ENCODE measurements at places on chromosomes 11 and 22.

DNA sequence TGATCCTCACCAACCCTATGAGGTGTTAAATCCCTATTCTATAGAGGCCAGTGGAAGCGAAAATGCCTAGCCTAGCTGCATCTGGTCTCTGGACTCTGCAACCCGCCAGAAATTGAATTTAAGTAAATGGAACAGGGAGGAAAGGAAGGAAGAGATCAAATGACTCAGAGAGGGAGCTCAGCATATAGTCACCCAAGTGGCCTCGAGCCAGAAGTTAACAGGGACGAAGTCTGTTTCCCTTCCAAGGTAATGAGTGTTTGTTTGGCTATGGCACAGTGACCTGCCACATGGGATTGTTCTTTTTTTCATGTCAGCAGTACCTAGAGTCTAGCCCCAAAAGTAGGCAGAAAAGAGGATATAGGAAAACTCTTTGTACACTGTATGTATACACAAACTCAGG lies 66.3 kb downstream of the PAK1 start:
- DNase-seq, result no peak

- DNase-seq, result no peak
Observed at GRCh38 chr11:16133867-16134266, 222.5 kb downstream of the SOX6 start.

GRCh38 chr11:61002598-61002997 lies 31.1 kb downstream of the CD6 start:
- no peak for DNase-seq

GRCh38 chr11:10752061-10752460 lies 1.0 kb downstream of the CTR9 start:
- no peak for DNase-seq

DNA sequence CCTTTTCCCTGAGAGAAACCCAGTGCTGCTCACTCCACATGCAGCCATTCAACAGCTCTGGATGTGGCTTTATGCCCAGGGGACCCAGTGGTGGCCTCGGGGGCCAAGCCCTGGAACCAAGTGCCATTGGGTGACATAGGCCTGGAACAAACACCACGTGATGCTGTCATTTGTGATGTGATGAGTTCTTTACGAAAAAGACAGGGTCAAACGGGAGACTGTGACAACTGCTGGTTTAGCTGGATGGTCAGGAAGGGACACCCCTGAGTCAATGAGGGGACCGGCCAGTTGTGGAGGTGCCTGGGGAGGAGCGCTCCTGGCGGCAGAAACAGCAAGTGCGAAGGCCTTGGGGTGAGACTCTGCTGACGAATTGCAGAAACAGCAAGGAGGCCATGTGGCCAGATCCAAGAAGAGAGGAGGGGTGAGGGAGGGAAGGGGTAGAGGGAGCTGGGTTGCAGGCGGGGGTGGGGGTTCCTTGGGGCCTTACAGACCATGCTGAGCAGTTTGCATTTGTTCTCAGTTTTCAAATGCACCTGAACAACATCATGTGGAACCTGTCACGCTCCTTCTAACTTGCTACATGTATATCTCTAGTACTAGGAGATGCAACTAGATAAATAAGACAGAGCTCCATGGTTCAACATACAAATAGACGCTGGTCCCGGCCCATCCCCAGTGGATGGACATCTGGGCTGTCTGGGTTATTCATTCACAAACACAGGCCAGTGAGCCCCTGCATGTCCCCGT lies 56.1 kb downstream of the IGLL5 start:
- no peak for DNase-seq

GRCh38 chr11:57700425-57700824 lies 11.6 kb downstream of the MED19 start:
- DNase-seq, result no peak

- DNase-seq, result no peak
Observed at GRCh38 chr22:49396817-49397216, 430.9 kb downstream of the BRD1 start.

- no peak for DNase-seq
Observed at GRCh38 chr11:75625991-75626888, 42.6 kb downstream of the MAP6 start.

DNA sequence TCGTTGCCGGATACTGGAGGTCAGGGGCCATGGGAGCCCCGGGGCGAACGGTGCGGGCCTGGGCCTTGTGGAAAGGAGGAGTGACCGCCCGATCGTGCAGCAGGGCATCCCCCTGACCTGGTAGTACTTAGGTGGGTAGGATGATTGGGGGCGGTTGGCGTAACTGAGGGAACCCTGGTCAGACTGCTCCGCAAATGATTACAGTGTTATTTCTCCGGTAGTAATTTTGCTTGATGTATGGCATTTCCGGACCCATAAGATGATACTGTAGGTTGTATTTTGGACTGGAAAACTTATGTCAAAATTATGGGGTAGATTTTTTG lies 762 bp downstream of the MTMR3 start:
- no peak for DNase-seq

DNA sequence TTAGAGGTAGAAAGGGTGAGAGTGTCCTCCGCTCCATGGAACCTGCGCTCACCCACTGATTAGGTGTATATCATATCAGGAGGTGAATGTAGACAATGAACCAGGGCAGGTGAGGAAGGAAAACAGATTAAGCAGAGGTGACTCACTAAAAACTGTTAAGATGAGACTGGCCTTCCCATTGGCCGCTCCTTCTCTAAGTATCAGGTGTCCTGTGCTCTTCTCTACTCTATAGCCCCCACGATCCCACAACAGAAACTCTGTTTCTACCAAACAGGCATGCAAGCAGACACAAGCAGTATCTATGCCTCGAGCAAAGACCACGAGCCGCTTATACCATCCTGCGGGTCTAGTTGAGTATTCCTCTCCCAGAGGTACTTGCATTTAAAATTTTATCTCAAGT lies 103.1 kb downstream of the SNX19 start:
- DNase-seq, result no peak

- DNase-seq, result no peak
Observed at GRCh38 chr11:46243796-46244109, 33.7 kb upstream of the CREB3L1 start.

DNA sequence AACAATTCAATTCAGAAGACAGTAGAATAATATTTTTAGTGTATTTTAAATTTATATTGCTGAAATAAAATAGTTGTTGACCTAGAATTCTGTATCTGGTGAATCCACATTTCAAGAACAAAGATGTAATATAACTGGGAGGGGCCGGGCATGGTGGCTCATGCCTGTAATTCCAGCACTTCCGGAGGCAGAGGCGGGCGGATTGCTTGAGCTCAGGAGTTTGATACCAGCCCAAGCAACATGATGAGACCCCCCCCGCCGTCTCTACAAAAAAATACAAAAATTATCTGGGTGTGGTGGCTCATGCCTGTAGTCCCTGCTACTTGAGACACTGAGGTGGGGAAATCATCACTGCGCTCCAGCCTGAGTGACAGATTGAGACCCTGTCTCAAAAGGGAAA lies 72.6 kb downstream of the CD82 start:
- DNase-seq, result no peak

- DNase-seq, result no peak
Observed at GRCh38 chr22:35133702-35134380, 67.9 kb downstream of the ISX start.

GRCh38 chr22:19815093-19815822 lies 39.4 kb downstream of the GNB1L start:
- no peak for DNase-seq

DNA sequence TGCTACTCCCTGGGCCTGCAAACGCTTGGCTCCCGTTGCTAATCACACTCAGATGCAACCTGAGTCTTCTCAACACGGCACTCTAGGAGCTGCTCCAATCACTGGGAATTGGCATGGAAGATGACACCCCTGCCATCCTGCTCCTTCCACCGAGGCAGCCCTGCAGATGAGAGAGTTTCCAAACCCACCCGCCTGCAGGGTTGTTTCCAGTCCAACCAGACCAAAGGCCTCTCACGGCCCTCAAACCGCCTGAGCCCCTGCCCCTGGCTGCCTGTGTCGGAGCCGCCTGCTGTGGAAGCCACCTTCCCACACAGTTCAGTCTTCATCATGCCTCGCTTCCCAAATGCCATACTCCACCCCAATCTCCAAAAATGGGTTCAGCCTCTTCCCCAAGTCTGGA lies 36.8 kb upstream of the TP53I11 start:
- no peak for DNase-seq

- DNase-seq, result no peak
Observed at GRCh38 chr11:57015679-57016078, 27.0 kb downstream of the OR5AK2 start.

DNA sequence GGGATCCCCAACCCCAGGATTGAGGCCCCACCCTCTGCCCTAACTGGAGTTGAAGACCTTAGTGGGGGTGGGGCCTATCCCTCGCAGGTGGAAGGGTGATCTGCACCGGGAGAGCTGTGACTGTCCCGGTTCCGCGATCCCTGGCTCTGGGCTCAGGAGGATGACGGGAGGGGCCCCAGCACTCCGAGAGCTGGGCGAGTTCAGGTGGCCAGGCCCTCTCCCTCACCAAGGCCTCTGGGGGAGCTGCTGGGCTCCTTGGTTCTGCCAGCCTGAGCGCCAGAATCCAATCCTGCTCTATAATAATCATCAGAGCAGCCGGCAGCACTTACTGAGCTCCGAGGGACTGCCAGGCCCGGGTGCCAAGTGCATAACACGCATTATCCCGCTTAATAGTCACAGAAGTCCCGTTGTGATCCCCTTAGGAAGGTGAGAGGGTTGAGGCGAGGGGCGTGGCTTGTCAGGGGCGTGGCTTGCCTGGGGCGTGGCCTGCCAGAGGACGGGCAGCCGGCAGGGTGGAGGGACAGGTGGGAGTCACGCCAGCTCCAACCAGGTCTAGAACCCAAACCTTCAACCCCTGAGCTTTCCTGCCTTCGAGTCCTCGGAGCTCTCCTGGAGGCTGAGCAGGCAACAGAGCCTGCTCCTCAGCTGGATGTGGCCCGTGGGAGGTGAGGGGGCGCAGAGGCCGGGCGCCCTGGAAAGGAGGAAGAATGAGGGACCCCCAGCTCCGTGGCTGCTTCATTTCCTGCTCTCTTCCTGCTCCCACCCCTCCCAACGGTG lies 7.3 kb upstream of the SYT7 start:
- peak; percentile 34 for DNase-seq

DNA sequence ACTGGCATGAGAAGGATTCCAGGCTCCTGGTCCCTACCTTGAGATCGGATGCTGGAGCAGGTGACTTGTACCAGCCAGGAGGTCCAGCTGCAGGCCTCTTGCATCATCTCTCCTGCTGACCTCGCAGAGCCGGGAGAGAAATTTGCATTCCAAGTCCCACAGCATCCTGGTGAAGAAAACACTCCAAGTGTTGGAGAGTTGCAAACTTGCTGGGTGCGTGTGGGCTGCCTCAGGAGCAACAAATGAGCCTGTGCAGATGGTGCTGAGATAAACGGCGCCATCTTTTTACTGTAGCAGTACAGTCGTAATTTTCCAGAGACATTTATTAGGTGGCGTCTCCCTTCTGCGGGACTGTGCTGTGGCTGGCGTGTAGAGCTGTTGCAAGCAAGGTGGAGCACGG lies 32.1 kb upstream of the ZBTB16 start:
- DNase-seq, result no peak

GRCh38 chr11:115500547-115501501 lies 3.4 kb downstream of the CADM1 start:
- no peak for DNase-seq

DNA sequence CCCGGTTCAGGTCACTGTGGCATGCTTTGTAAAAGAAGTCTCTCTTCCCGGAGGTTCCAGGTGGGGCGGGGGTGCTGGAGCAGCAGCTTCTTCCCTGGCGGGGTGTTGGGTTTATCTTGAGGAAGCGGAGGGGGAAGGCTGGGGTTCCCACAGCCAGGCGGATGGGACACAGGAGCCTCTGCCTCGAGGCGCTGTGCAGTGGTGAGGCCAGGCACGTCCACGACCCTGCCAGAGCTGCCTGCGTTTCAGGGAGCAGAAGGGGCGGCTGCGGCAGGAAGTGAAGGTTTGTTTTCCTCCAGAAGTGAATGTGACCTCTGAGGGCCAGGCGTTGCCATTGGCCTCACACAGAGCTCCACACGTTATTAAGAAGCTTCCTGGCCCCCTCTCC lies 20.1 kb upstream of the ADORA2A start:
- no peak for DNase-seq

GRCh38 chr11:72705442-72706365 lies 31.5 kb upstream of the PDE2A start:
- no peak for DNase-seq

DNA sequence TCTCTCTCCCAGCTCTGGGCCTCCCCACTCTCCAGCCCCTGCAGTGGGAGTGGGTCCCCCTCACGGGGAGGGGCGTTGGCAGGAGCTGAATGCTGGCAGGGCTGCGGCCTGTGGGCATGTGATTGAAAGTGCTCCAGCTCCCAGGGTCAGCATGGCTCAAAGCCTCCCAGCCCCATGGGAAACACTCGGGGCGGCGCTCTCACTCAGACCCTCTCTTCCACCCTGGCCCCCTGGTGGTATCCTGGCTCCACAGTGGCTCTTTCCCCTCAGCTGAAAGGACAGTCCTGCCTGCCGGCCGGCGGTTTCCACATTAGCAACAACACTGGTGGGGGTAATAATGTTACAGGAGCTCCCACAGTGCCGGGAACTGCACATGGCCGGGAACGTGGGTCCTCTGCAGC lies 35.5 kb downstream of the POLR3H start:
- DNase-seq, result no peak

DNA sequence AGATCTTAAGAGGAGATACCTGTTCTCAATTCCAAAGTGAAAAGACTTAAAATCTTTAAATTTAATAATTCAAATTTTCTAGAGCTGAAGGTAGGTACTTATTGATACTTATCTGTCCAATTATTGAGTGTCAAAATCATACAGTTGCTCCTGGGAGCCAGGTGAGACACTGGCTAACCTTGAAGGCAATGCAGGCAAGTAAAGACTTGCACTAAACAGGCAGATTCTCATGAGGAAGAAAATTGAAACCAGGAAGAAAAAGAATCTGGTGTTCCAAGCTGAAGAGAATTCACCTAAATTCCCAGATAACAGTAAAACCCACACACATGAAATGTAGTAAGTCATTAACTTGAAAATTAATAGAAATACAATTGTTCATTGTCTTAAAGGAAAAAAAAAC lies 30.3 kb downstream of the VSIG10L2 start:
- no peak for DNase-seq

DNA sequence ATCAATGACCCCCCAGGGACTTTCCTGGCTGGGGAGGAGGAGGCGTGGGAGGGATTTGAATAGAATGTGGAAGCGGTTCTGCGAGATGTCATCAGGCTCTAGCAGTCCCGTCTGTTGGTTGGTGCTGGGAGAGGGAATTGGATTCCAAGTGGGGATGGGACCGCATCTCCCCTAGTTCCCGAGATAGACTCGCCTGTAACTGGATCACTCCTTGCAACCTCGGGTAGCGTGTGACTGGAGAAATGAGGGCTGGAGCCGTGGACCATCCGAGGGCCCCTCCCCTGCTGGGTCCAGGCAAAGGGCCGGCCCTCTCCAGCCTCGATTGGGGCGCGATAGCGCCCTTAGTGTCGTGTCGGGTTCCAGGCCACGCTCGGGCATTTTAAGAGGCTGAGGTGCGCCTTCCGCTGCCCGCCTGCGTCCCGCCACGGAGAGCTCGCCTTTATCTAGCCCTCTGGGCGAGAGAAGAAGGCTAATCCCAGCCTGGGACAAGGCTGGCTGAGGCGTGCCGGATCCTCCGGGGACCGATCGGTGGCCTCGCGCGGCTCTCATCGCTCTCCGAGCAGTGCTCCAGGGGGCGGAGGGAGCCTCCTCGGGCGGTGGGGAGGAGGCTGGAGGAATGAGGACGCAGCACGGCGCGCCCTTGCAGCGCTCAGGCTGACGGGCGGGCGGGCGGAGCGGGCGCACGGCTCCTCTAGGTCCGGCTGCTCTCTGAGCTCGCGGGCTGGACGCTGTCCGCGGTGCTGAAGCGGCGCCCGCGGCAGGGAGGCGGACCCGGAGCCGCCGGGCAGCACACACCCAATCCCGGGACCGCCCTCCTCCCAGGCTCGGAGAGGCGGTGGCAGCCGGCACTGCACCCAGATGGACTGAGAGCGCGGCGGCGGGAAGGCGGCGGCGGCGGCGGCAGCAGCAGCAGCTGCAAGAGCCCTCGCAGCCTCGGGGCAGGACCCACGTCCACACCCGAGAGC lies 107.8 kb downstream of the OSBP2 start:
- DNase-seq, result peak; percentile 77

All from T-helper 1 cell (primary cell).